ENCODE measurements at places on chromosomes 3 and 15.

DNA sequence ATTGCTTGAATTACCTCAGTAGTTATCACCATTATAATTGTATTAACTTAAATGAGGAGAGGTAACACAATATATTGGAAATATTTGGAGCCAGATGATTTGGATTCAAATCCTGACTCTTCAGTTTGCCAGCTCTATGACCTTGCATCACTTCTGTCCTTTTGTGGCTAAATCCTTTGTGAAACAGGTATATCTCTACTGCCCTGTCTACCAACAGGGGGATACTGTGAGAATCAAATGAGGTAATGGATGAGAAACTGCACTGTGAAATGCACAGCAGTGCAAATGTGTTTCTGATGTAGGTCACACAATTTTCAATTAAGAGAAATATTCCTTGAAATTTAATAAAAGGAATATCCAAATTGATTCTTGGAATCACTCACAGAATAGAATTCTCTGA lies 58.8 kb downstream of the CCDC54 start:
- DNase-seq = no peak

DNA sequence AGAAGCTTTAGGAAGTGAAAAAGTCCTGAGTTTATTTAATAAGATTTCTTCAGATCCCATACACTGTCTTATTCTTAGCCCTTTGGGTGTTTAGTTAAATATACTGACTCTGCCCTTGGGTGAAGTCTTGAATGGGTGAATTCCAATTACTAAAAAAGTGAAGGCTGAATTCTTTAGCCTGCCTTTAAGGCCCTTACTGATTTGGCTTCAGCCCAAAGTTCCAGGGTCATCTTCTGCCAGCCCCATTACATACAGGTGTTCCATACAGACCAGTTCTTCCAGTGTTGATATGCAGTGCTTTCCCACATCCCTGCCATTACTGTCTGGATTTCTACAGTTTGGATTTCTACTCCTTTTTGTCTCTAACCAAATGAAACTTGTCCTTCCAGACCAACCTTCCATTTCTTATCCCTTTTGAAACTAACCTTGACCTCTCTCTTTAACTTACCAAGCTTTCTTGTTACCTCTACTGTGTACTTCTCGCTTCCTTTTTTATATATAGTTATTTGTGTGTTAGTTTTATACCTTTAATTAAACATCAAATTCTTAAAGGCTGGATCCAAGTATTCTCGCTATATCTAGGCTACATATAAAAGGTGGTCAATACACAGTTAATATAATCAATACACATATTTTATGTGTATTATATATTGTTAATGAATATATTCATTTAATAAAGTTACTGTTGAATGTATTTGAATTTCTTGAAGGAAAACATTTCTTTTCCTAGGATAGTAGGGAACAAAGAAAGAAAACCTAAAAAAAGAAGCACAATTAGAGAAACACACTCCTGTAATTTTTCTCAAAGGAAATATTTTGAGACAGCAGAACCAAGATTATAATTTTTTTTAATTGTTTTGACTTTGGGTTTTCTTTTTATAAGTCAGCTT lies 15.0 kb downstream of the MBNL1 start:
- DNase-seq = no peak

DNA sequence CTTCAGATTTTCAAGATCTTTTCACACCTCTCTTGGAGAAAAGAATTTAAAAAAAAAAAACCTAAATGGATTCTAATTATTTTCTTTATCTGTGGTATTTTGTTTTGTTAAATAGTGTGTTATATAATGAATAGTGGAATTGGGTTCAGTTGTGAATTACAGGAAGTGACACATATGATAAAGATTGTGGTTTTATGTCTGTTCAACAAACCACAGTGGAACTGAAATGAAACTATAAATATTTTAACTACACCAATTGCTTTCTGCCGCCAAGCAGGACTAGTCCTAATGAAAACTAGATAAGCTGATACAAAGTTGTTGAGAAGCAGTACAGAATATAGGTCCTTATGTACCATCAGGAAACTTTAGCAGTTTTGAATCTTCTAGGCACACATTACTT lies 121.6 kb downstream of the UBE2E2 start:
- no peak for DNase-seq

GRCh38 chr3:49716691-49717210 lies 2.7 kb downstream of the AMIGO3 start:
- no peak for DNase-seq

- no peak for DNase-seq
These were observed 24.2 kb upstream of the C15orf39 start for GRCh38 chr15:75177360-75178071.

DNA sequence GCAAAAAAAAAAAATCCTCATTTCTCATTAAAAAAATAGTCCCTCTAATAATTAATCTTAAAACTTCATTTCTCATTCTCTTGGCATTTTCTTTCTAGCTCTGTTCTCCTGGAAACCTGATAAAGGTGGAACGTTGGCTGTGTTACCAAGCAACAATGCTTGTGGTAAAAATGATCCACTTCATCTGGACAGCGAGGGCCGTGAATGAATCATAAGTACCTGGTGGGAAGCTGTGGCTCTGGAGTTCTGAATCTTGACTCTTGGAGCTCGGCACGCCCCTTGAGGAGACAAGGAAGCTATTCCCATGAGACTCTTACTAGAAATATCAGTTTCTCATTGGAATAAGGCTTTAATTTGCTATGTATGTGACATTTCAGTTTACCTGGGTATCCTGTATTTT lies 32.5 kb downstream of the BCL2L10 start:
- DNase-seq = no peak

DNA sequence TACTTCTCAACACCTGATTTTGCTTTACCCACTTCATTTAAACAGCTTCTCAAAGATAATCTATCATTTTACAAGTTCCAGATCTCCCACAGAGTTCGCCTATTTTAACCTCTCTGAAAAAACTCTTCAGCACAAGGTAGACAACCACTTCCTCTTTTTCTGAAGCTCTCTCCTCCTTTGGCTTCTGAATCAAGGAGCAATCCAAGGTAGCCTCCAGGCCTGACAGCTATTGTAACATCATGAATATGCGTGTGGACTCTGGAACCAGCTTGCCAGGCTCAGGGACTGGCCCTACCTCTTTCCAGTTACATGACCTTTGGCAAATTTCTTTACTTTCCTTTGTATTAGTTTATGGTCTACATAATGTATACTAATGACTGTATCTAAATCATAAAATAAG lies 405.9 kb upstream of the ZNF385D start:
- DNase-seq = no peak

DNA sequence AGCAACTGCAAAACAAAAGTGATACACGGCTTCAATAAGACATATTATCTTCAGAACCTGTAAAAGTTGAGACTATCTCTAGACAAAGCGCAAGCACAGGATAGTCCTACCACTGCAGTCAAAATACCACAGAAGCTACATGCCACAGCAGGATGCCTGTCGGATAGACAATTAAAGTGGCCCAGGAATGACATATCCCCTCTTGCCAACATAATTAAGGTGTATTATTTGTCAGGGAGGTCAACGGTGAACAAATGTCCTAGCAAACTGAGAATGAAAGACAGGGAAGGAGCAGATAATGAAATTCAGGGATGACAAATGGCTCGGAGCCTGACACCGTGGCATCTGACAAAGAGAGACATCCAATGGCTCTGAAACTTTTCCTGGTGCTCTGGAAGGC lies 185.7 kb downstream of the MECOM start:
- no peak for DNase-seq

GRCh38 chr3:189947068-189947467 lies 173.6 kb downstream of the P3H2 start:
- no peak for DNase-seq

- no peak for DNase-seq
These were observed 376.7 kb upstream of the PDZRN3 start for GRCh38 chr3:74001436-74001835.

DNA sequence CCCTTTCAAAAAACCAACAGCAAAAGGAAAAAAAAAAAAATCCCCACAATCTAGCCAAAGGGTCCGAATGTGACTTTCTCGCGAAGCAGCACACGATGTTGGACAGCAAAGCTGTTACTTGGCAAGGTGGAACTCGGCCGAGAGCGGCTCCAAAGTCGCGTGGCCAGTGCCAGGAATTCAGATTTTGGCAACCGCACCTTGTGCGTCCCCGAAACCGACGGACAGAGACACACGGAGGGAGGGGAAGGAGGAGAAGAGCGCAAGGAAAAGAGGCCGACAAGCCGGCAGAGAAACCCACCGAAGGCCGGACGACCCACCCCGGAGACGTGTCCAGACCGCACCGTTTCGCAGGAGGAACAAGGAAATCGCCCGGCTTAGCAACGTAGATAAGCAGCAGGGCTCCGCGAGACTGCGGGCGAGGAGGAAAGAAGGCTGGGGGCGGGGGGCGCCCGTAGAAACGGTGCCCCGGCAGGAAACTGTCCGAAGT lies 517.3 kb downstream of the MECOM start:
- DNase-seq = peak; percentile 49

- DNase-seq = no peak
These were observed 293.8 kb downstream of the LRTM1 start for GRCh38 chr3:54634122-54634469.

DNA sequence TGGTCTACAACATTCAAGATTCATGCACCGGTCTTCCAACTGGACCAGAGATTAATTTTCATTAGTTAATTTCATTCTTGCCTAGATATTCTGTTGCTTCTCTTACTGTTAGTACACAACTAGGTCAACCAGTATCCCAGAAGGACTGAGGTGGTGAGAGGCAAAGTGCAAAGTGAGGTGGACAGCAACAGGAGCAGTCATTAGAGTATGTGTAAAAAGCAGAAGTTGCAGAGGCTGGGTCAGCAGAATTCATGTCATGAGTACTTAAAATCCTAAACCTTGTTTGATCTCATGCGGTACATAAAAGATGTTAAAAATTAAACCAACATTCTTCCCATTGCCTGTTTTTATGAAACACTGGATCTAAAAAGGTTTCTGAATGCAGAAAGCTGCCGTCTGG lies 46.7 kb downstream of the PARP14 start:
- DNase-seq = no peak

GRCh38 chr15:101244889-101245668 lies 6.8 kb downstream of the CHSY1 start:
- DNase-seq = no peak

GRCh38 chr15:101651554-101652097 lies 555 bp downstream of the TM2D3 start:
- DNase-seq = peak; percentile 49

GRCh38 chr3:185416513-185416912 lies 53.6 kb downstream of the MAP3K13 start:
- no peak for DNase-seq

- no peak for DNase-seq
These were observed 28.4 kb downstream of the KAT2B start for GRCh38 chr3:20068512-20069177.

DNA sequence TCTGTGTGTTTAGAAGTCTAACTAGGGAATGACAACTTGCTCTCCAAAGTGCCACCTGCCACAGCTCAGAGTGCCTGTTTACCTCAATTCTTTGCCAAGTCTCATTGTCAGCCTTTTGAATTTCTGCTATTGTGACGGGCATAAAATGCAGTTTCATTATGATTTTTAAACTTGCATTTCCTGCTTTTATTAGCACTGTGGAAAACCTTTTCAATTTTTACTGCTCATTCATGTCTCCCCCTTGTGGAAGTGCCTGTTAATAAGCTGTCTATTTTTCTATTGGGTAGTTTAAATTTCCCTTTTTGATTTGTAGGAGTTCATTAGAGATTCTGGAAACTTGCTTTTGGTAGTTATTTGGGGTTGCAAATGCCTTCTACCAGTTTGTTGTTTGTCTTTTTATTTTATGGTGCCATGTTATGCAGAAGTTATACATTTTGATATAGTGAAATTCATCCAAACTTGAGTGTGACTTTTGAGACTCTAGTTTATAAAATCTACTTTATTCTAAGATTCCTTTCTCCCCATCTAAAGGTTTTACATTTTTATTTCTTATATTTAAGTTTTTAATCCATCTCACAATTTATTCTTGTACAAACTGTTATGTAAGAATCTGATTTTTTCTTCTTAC lies 53.9 kb upstream of the FRMD4B start:
- no peak for DNase-seq

DNA sequence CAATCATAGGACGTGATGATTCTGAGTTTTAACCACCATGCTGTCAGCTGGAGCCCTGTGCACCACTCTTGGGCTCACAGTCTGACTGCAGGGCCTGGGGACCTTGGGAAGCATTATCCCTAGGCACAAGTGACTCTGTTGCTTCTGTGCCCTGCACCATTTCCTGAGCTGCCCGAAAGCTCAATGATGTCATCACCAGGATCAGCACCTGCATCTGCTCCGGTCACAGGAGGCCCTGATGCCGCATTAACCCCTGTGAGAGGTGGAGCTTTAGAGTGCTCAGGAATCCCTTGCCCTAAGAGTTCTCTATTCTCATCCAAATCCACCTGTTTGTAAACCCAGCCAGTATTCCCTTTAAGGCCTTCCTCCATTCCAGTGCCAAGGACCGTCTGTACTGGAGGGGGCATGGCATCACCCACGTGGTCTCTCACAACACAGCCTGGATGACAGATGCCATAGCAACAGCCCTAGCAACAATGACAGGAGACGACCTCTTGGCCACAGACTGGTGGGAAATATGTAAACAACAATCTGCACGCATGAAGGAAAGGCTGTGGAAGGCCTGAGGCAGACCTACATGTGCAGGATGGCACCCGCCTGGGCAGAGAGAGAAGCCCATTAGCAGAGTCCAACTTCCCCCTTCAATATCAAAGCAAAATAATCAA lies 37.9 kb downstream of the NTRK3 start:
- no peak for DNase-seq

DNA sequence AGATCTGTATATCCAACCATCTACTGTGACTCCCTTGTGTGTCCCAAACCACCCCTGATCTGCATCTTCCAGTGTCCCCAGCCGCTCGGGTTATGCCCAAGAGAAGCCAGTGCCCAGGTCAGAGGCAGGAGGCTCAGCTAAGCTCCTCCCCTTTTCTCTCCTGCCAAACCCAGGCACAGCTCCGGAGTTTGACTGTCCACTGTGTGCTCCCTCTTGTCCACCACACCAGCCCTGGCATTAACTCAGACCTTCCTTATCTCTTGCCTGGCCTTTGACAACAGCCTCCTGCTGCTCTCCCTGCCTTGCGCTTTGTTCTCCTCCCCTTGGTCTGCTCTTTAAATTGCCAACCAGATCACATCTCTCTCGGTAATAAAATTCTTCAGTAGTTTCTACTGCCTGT lies 39.3 kb downstream of the DGKG start:
- DNase-seq = no peak

GRCh38 chr3:68743521-68743920 lies 188.8 kb downstream of the TAFA4 start:
- no peak for DNase-seq

- no peak for DNase-seq
These were observed 143.1 kb downstream of the LSAMP start for GRCh38 chr3:116302087-116302747.

GRCh38 chr15:98981851-98982722 lies 25.5 kb downstream of the PGPEP1L start:
- no peak for DNase-seq

GRCh38 chr3:5464649-5465048 lies 277.1 kb downstream of the EDEM1 start:
- DNase-seq = no peak

DNA sequence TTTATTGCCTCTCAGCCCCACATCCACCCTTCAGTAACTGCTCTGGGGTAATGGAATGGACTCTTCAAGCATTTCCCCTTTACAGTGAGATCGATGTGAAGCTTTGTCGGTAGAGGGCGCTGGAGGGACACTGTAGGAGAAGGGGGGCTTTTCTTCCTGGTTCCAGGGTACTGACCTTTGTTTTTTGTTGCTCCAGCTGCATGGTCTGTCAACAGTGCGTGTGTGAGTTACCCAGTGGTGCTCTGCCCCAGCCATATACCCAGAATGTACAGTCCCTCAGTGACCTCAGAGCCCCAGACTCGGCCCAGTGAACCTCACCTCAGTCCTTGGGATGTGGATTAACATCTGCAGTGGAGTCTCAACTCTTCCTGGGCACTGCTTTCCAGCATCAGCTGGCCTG lies 180.3 kb upstream of the TSC22D2 start:
- DNase-seq = peak; percentile 63

Measured in T47D (cell line).